Retina (tissue), 1 donor: ENCODE measurements at places on chromosomes 2 and 18.

DNA sequence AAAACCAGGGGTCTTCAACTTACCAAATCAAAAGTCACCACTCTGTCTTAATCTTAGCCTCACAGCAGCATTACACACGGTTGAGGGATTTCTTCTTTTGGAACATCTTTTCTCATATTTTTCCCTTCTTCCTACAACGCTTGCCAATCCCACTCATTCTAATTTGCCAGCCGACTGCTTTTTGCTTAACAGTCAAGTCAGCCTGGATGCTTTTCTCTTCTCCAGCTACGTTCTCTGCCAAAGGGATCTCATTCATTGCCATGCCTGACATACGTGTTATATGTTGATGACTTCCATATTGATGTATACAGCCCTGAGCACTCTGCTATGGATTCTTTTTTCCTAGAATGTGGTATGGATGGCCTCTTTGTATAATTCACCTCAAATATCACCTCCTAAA, 37.3 kb downstream of the CDH19 start:
- no peak for DNase-seq

DNA sequence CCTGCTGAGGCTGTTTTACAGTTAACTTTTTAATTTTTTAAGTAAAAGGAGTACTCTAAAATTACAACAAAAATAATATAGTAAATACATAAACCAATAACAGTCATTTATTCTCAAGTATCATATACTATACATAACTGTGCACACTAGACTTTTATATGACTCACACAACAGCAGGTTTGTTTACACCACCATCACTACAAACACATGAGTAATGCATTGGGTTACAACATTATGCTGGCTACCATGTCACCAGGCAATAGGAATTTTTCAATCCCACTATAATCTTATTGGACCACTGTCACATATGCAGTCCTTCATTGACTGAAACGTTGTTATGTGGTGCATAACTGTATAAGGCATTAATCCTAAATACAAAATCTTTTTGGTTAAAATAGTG, 42.5 kb downstream of the RASGRP3 start:
- DNase-seq: no peak

GRCh38 chr2:122634256-122634655, 878.8 kb downstream of the TSN start:
- no peak for DNase-seq

DNA sequence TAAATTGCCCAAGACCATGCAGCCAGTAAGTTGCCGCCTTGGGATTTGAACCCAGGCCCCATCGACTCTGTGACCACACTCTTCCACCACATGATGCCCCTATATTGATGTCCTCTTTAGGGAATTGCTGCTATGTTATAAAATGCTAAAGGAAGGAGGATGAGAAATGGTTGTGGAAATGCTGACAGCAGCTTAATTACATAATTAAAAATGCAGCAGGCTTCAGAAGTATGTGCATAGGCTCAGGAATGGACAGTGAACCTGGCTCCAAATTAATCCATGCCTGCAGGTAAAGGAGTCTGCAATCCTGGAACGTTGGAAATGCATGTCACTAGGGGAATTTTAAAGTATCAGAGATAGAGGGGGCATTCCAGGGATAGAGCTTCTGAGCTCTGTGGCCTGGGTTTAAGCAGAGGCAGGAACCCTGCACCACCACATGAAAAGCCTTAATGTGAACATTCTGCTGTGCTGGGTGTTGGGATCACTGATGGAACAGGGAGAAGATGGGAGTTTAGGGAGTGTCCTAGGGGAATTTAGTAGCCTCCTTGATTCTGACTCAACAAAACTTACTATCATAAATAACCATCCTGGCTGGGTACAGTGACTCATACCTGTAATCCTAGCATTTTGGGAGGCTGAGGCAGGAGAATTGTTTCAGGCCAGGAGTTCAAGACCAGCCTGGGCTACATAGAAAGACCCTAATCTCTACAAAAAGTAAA, 76.1 kb upstream of the CCDC85A start:
- no peak for DNase-seq

- DNase-seq: no peak
Measured at GRCh38 chr2:202278944-202279343, 13.4 kb downstream of the NOP58 start.

GRCh38 chr2:231190531-231191197, 7.8 kb upstream of the ARMC9 start:
- peak; percentile 72 for DNase-seq

GRCh38 chr18:1907470-1908206, 663.7 kb downstream of the METTL4 start:
- no peak for DNase-seq

DNA sequence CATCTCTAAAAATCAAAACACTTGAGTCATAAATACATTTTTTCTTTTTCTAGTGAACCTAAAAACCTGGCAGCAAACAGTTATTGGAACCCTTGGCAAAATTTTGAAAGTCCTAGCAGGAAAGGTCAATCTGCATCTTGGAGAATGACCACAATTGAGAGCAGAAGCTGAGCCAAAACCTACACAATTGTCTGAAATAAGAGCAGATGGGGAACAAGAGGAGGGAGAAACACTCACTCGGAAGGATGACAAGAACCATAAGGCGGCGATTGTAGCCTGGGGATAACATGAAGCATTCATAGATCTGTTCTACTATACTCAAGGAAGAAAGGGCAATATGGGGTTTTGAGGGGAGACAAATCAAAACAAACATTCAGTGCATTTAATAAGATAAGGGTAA, 117.0 kb downstream of the CHN1 start:
- DNase-seq: no peak

- peak; percentile 62 for DNase-seq
Measured at GRCh38 chr18:10121786-10122515, 208.1 kb downstream of the VAPA start.

DNA sequence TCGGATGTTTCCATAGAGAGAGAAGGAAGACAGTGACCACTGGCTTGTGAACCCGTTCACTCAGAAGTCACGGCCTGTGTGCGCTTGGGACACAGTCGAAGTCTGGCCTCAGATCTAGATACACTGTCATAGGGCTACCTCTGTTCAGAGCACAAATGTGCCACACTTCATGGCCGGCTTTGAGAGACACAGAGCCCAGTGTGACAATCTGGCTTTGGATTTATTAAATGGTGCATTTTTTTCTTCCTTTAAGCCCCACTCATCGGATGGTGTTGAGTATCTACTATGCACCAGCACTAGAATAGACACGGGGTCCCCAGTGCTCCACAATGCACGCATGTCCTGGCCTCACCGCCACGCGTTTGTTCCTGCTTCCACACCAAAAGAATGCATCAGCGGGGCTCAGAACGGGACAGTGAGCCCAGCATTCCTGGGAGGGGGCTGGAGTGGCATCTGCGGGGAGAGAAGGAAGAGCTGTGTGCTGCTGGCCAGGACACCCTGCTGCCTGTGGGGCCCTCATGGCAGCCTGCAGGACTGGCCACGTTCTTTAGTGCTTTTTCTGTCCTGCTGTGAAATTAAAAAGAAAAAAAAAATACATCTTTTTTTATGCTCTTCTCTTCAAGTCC, 738.9 kb upstream of the SALL3 start:
- peak; percentile 58 for DNase-seq

- no peak for DNase-seq
Measured at GRCh38 chr2:13240789-13241487, 524.2 kb downstream of the TRIB2 start.

GRCh38 chr2:176147800-176148496, 3.4 kb upstream of the HOXD4 start:
- DNase-seq: peak; percentile 43

DNA sequence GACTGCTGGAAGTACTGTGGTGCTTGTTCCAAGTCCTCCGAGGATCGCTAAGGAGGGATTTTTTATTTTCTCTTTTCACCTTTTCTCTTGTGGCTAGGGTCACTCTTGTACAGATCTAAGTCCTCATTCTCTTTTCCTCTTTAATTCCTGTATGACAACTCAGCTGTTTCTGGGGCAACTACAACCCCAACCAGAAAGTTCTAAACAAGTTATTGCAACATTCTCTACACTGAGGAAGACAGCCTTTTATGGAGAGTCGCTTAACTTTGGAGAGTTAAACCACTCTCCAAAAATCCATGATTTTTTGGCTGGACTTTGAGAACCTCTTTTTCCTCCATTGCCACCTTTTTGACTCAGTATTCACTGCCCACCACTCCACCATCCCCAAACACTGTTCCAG, 74.0 kb upstream of the SESTD1 start:
- DNase-seq: no peak

- no peak for DNase-seq
Measured at GRCh38 chr2:134683561-134684112, 35.2 kb downstream of the TMEM163 start.

GRCh38 chr2:113136828-113137775, 9.7 kb downstream of the IL1RN start:
- peak; percentile 67 for DNase-seq

DNA sequence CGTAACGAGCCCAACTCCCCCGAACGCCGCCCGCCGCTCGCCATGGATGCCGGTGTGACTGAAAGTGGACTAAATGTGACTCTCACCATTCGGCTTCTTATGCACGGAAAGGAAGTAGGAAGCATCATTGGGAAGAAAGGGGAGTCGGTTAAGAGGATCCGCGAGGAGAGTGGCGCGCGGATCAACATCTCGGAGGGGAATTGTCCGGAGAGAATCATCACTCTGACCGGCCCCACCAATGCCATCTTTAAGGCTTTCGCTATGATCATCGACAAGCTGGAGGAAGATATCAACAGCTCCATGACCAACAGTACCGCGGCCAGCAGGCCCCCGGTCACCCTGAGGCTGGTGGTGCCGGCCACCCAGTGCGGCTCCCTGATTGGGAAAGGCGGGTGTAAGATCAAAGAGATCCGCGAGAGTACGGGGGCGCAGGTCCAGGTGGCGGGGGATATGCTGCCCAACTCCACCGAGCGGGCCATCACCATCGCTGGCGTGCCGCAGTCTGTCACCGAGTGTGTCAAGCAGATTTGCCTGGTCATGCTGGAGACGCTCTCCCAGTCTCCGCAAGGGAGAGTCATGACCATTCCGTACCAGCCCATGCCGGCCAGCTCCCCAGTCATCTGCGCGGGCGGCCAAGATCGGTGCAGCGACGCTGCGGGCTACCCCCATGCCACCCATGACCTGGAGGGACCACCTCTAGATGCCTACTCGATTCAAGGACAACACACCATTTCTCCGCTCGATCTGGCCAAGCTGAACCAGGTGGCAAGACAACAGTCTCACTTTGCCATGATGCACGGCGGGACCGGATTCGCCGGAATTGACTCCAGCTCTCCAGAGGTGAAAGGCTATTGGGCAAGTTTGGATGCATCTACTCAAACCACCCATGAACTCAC, 673 bp downstream of the PCBP1 start:
- DNase-seq: peak; percentile 76

GRCh38 chr2:223324402-223324801, 272.4 kb downstream of the KCNE4 start:
- no peak for DNase-seq
